Inflammatory macrophage treated with lipopolysaccharide for 1 hour (primary cell): ENCODE measurements at places on chromosomes 4 and X.

DNA sequence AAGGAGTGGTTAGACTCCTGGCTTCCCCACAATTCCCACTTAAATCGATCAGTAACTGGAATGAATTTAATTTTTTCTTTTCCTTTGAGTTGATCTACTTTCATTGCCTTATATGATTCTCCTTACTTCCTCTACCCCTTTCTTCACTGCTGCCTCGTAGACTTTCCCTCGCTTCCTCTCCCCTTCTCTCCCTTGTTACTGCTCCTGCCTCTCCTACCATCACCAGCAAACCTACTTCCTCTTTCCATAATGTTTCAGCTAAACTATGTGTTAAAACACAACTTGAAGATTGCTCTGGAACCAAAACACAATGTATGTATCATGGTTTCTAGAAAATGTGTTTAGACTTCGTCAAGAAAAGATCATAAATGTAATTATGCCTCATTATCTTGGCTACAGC, 132.0 kb upstream of the TET2 start:
- DNase-seq = peak; percentile 12

- no peak for DNase-seq
Observed at GRCh38 chr4:111601671-111602070, 543.6 kb upstream of the FAM241A start.

DNA sequence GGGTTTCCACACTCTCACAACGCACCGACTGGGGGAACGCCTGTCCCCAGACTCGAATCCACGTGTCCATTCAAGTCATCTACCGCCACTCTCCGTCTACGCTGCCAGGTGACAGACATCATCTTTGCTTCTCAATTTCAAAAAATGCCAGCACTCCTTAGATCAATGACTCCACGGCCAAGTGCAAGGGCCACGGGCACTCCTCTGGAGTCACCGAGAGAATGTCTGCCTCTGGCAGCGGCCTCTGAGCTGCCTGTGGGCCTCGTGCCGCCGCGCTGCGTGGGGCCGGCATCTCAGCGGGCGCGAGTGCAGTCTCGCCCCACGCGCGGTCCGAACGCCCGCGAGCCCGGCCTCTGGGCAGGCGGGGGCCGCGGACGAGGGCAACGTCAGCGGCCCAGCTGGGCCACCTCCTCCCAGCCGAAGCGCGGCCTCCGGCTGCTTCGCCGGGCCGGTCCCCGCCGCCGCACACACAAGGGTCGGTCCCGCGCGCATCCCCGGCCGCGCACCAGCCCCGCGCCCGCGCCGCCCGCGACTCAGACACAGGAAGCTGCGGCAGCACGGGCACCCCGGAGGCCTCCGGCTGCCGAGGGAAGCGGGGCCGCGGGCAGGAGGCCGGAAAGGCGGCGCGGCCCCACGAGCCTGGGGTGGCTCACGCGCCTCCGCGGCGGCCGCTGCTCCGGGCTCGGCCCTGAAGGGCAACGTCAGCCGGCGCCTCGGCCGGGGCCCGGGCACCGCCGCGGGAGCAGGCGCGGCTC, 450 bp downstream of the ACSL1 start:
- DNase-seq = peak; percentile 56

DNA sequence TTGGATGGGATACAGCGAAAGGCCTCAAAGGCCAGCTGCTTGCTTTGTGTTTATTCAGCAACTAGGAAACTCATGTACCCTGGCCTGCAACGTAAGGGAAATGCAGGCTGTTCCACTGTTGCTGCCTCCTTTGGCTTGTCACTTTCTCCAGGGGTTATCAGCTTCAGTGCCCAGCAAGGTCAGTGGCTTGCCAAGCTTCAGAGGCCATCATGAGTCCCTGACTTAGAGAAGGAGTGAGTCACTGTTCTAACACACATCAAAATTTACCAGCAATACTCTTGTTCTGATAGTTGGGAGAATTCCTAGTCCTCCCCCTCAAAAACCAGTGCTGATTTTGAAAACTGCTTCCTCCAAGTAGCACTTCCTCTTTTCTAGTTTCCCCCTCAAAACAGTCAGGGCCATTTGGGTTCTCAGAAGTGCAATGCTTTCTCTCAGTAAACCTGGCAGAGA, 250.8 kb downstream of the ARHGAP24 start:
- peak; percentile 86 for DNase-seq

DNA sequence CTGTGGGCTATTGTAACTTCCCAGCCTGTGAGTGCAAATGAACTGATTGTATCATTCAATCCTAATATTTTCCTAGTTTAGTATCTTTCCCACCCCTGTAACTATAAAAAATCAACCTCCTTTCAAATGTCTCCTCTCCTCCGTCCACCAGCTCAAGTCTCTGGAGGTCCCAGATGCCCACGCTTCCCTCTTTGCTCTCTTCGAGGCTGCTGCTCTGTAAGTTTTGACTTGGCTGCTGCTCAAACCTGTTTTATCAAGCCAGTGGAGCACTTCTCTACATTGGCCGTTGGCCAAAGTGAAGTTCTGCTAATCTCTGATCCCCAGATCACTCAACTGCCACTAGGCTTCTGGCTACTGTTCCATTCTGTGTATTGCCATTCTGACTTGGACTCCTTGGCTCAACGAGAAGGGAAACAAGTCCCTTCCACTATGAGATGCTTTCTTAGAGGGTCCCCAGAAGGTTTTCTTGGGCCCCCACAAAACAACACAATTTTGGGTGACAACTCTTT, 60.7 kb upstream of the RAPGEF2 start:
- DNase-seq = no peak

- no peak for DNase-seq
Observed at GRCh38 chrX:103330681-103331288, 746 bp downstream of the TCEAL7 start.

GRCh38 chrX:103585411-103586313, at the start of gene TCEAL4:
Gene TCEAL4, plus strand, starts transcription at chrX:103585515. Its CDS starts 1,161 bp downstream, at chrX:103586676.
- no peak for DNase-seq

GRCh38 chr4:43014256-43014655, 121.7 kb downstream of the GRXCR1 start:
- DNase-seq = no peak

DNA sequence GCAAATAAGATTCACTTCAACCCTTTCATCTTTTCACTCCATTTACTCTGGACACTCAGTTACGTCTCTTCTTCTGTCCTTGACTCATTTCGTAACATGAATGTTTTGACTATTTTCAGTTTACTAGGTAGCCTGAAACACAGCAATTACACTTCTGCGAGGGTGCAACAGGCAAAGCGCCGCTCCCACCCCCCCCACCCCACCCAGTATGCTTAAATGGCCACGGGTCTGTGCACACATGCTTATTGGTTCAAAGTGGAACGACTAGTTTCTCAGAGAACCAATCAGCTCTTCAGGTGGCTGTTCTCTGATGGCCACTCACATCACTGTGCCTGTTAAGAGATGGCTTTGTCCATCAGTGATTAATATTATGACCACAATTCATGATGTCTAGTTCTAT, 3.5 kb downstream of the BEND4 start:
- DNase-seq = no peak

GRCh38 chrX:24208496-24209240, 59.1 kb downstream of the ZFX start:
- DNase-seq = no peak

- no peak for DNase-seq
Observed at GRCh38 chr4:110501826-110502225, 25.9 kb downstream of the ENPEP start.

DNA sequence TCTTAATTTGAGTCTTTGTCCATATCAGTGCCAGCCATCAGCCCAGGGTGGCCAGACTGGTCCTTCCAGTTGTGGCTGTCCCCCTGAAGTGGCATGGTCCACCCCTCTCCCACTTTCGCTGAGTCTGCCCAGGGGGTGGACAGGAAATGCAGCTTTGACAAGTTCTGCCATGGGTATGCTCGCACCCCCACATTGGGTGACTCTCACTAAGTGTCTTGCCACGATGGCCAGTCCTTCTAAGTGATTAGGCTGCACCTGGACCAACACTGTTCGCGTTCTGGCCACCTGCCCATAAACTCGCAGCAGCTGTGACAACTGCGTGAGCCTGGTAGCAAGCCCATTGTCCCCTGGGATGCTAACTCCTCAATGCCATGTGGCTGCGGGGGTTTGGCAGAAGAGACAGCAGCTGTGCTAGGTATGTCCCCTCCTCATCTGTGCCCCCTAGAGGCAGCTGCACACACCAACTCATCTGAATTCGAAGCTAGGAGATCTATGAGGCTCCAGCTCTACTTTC, 10.0 kb upstream of the LNX1 start:
- DNase-seq = no peak

DNA sequence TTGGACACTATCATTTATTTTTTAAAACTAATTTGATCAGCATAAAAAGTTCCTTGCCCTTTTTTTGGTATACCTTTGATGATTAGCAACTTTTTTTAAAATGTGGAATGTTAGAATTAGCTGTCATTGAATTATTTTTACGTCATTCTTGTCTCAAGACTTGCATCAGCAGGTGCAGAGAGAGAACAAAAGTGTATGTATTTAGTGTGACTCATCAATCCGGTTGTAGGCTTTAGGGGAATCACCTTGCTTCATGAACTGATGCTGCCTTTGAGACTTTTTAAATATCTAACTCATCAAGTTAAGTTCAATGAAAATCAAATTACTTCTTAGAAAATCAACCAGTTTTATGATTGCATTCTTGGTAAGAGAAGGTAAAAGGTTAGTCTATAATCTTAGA, 125.1 kb downstream of the ARX start:
- no peak for DNase-seq

DNA sequence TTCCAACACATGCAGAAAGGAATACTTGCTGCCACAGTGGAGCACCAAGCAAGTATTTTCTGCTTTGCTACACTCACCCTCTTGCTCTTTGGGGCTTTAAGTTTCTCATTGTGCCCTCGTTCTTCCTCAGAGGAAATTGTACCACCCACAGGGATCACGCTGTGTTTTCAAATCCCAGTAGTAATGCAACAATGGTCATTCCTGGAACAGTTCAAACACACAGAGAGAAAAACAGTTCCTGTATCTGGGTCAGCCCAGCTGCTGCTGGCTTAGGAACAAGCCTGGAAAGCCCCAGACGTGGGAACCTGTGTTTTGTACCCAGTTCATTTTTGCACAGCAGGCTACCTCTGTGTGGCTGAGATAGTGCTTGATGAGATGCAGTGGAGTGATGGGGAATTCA, 907.8 kb downstream of the STPG2 start:
- DNase-seq = no peak

DNA sequence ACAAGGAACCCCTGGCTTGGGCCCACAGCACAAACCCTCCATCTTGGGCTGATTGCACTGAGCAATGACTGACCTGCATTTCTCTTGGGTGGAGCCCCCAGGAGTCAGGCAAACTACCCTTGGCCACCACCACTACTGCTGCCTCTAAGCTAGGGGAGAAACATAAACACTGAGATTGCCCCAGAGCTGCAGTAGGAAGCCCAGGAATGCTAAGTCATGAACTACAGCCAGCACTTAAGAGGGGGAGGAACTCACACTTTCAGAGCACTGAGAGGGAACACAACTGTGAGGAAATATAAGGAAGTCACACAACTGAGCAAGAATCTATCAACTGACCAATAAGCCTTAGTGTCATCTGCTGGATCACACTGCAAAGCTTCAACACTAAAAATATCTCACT, 111.6 kb upstream of the PPP3CA start:
- DNase-seq = peak; percentile 18

GRCh38 chrX:131830400-131831184, 192.5 kb upstream of the STK26 start:
- peak; percentile 90 for DNase-seq

- no peak for DNase-seq
Observed at GRCh38 chrX:1582686-1583437, 8.5 kb upstream of the AKAP17A start.

DNA sequence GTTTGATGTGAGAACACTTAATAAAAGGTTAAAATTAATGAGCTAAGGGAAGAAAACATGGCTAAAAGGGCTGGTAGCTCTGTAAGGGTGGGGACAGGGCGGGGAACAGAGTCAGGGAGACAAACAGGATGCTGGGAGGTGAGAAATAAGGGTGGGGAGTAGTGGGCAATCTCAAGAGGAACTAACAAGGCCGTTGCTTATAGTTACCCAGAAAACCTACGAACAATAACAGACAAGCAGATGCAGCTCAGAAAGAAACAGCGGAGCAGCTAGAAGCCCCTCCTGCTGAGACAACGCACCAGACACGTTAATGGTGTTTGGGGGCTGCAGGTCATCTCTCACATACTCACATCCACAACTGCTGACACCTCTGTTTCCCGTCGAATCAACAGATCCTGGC, 9.7 kb upstream of the KLF3 start:
- no peak for DNase-seq

- no peak for DNase-seq
Observed at GRCh38 chrX:136185401-136186022, 38.2 kb downstream of the FHL1 start.

- no peak for DNase-seq
Observed at GRCh38 chr4:55395218-55395528, 584 bp upstream of the TMEM165 start.

- DNase-seq = no peak
Observed at GRCh38 chr4:185122681-185123345, 20.3 kb upstream of the SLC25A4 start.

- DNase-seq = peak; percentile 83
Observed at GRCh38 chrX:96685210-96686099, 813 bp downstream of the DIAPH2 start.
